ENCODE measurements at places on chromosomes 5 and 9.
A peak's percentile ranks its signal among the peaks of the same experiment; 100 is the strongest.

DNA sequence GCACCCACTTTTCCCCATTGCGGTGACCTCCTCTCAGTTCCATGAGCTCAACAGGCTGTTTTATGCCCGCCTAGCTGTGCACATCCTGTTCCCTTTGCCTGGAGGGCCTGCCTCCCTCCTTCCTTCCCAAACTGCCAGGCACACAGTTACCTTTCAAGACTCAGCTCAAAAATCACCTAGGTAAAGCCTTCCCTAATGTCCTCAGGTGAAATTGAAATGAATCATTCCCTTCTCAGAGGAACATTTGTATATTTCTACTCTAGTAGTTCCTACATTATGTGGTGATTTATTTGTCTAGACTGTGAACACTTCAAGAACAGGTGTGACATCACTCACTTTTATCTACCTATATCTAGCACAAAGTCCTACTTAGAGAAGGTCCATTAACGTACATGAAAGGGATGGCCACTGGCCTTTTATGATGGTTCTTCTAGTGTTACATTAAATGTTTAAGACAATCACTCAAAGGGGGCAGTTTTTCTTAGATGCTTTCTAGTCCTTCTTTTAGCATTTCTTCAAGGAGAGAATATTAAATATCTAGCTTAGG, 103.5 kb upstream of the EQTN start:
- DNase-seq = no peak

GRCh38 chr5:117792476-117792875, 1195.9 kb downstream of the DTWD2 start:
- DNase-seq = no peak

GRCh38 chr5:159175547-159175946, 33.8 kb downstream of the RNF145 start:
- no peak for DNase-seq

DNA sequence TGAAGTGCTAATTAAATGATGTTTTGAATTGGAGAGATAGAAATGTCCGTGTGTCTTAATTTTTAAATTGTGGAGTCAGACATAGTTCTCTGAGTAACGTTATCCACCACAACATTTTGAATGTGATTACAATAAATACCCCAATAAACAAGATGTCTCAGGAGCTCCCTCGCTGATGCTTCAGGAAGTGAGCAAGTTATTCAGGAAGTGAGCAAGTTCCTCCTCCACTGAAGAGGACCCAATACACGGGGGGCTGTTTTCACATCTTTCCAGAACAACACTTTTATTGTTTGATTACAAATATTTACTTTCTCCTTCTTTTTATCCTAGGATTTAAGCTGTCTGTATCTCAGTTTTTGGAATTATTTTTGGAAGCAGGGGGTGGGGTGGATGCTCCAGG, 363.8 kb downstream of the LRRC70 start:
- DNase-seq = no peak

DNA sequence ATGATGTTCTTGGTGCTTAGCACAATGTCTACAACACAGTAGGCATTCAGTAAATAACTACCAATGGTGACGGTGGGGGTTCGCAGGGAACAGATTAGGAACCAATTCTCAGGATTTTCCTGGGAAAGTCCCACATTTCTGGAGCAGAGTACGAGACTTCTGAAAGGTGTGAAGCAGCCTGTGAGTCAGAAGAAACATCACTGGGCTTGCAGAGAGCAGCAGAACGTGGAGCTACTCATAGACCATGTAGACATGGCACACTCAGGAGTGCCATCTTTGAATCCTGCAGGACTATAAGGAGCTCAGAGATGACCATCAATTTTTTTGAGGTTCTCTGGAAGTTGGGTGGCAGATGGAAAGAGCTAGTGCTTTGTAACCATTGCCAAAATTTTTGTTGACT, 106.6 kb upstream of the ANKRD55 start:
- no peak for DNase-seq

DNA sequence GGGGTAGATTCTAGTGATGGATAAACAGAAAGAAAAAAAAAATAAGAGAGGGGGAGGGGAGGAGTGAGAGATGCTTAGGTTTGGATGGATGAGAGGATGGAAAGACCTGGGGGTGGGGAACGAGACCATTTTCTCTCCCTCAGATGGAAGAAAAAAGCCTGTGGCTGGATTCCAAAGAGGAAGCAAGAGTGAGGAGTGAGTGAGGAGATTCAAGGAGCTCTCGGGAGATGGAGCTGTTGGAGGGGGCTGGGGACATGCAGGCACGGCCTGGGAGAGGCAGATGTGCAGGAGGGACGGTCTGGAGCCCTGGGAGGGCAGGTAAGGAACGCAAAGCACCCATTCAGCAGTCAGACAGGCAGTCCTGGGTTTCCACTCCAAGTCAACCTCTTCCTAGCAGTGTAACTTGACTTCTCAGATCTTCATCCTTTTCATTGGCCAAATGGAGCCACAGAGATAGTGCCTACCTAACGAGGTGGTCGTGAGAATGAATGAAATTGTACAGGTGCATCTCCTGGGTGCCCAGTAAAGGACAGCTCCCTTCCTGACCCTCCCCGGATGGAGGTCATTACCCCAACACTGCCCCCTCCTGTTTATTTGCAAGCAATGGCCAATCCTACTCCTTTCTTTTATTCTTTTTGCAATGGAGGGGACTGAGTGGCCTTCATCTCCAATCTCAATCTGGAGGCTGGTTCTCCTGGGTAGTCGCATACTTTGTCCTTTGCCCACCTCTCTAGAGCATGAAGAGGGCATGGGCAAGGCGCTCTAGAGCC, 52.2 kb downstream of the PCDH1 start:
- no peak for DNase-seq

GRCh38 chr5:29800752-29801151, 1392.7 kb upstream of the CDH6 start:
- DNase-seq = no peak

- DNase-seq = no peak
Observed at GRCh38 chr5:514673-515072, 9.6 kb downstream of the SLC9A3 start.

- no peak for DNase-seq
Observed at GRCh38 chr5:45355189-45355992, 340.8 kb downstream of the HCN1 start.

GRCh38 chr5:102760815-102761214, 5.7 kb downstream of the PAM start:
- no peak for DNase-seq

GRCh38 chr5:125720348-125720685, 702.9 kb upstream of the GRAMD2B start:
- no peak for DNase-seq

- DNase-seq = no peak
Observed at GRCh38 chr5:35117967-35118366, 70.2 kb upstream of the AGXT2 start.

DNA sequence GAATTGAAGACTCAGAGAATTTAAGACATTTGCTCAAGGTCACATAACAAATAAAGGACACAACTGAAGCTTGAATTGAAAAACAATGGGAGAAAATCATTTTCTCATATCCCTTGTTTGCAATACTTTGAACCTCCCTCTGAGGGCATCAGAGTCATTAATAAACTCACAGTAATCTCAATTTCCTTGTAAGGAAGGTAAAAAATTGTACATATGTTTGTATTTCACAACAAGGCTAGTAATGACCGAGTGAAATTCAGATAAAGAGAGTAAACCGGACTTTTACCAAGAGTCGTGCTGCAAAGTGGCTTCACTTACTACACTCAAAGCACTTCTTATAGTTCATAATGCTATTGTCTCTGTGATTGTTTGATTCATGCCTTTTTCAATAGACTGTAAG, 665.0 kb downstream of the NR2F1-AS1 start:
- DNase-seq = no peak

- no peak for DNase-seq
Observed at GRCh38 chr9:17824191-17824590, 245.3 kb downstream of the SH3GL2 start.

DNA sequence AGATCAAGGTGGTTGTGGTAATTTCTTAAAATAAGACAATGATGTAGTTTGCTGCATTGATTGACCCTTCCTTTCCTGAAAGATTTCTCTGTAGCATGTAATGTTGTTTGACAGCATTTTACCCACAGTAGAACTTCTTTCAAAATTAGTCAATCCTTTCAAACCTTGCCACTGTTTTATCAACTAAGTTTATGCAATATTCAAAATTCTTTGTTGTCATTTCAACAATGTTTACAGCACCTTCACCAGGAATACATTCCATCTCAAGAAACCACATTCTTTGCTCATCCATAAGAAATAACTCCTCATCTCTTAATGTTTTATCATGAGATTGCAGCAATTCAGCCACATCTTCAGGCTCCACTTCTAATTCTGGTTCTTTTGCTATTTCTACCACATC, 43.8 kb downstream of the NR2F1 start:
- no peak for DNase-seq

DNA sequence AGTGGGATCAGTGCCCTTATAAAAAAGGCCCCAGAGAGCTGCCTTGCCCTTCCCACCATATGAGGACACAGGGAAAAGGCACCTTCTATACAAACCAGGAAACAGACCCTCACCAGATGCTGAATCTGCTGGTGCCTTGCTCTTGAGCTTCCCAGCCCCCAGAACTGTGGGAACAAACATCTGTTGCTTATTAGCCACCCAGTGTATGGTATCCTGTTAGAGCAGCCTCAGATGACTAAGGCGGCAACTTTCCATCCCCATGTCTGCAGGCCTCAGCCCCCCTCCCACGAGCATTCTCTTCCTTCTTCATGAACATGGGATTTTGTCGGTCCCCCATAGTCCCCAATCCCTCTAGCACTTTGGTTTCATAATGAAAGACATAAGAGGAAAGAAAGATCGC, 202.5 kb upstream of the GAS1 start:
- no peak for DNase-seq

DNA sequence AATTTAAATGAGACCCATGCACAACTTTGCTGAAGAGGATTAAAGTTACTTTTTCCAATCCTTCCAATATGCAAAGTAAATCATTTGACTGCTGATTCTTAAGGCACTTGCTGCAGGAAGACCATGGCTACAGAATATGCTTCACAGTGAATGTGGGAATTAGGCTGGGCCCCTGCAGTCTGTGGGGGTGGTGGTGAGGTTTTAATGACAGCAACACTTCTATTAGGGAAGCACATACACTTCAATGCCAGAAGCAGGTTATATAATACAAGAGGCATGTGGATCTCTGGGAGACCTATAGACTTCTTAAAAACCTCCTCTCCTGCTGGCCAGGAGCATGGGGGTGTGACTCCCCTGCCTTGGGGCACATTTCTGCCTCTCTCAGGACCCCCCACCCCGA, 124.5 kb upstream of the KLF9 start:
- DNase-seq = no peak

DNA sequence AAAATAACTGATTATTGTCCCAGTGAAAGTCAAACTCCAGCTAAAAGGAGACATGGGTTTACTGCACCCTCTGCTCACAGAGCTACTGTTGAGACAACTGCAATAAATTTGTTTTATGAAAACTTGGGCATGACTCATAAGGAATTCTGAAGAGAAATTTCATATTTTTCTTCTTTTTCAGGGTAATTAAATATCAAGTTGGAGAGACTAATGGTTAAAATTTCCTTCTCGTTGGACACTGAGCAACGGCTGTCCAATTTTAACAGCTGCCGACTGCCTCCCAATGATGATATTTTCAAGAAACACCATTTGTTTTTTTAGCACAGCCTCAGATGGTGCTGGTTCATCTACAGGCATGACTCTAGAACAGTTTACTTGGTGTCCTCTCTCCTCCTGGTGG, 259.2 kb upstream of the RGMB start:
- DNase-seq = no peak

- no peak for DNase-seq
Observed at GRCh38 chr5:139772089-139772791, 23.4 kb upstream of the PSD2 start.

DNA sequence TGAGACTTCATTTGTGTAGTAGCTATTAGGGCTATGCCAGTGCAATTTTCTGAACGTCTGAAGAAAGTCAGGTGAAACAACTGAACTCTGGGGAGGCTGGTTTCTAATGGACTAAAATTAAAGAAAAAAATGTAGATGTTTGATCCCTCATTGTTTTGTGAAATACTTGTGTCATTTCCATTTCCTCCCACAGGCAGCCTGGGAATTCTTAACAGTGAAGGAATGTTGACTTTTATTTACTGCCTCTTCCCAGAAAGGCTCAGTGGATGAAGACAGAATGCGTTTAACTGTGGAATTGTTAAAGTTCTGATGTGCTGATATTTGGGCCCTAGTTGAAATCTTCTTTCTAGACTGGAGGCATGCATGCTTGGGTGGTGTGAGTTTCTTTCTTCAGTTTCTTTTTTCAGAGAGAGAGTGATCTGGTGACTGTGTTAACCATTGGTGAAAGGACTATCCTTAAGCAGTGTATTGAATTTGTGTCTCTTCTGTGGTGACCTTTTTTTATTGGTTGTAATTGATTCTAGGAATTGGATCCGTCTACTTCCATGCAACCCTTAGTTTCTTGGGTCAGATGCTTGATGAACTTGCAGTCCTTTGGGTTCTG, 15.5 kb downstream of the ACER2 start:
- DNase-seq = no peak

- no peak for DNase-seq
Observed at GRCh38 chr5:113242481-113243348, 192.1 kb downstream of the TSSK1B start.

GRCh38 chr9:125646621-125647100, 60.3 kb downstream of the MAPKAP1 start:
- DNase-seq = no peak

- DNase-seq = no peak
Observed at GRCh38 chr5:168360521-168361285, 69.3 kb downstream of the WWC1 start.

DNA sequence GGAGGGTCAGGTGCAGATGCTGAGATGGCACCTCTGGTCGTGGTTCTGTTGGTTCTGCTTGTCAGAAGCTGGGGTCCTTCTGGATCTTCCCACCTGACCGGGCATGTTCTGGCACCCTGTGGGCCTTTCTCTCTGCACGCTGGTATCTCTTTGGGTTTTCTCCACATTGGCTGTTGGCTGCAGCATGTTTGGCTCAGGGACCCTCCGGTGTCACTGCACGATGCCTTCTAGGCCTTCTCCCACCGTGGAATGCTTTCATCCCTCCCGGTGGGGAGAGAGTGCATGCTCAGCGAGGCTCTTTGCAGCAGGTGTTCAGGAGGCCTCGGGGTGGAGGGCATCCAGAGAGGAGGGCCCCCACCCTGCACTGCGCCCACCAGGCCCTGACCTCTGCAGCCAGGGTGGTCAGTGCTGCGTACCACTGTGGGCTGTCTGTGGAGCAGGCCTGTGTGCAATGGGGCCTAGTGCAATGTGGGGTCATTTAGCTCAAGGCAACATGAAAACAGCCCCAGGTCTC, 119.4 kb downstream of the WNK2 start:
- DNase-seq = no peak

- no peak for DNase-seq
Observed at GRCh38 chr9:121753802-121754654, 102.6 kb downstream of the DAB2IP start.

DNA sequence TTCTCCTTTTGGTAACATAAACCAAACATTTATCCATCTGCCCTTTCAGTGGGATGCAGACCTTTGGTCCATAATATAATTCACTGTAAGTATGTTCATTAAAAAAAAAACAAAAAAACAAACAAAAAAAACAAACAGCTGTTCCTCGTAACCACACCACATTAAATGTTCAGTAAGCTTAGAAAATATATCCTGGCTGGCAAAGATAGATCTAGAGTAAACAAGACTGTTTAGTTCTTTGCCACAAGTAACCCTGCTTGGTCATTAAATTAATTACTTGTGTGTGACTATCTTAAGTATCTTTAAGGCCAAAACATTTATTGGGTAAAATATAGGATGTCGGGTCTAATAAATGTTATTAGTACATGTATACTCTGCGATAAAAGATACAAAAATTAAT, 1717.1 kb downstream of the EFNA5 start:
- no peak for DNase-seq

- peak; percentile 45 for DNase-seq
Observed at GRCh38 chr5:150438873-150439546, 10.5 kb downstream of the RPS14 start.

Measured in SHP77 (cell line).